ENCODE measurements at places on chromosomes 4 and X.

- no peak for DNase-seq
Measured at GRCh38 chr4:43607827-43608461, 715.4 kb downstream of the GRXCR1 start.

- DNase-seq, result no peak
Measured at GRCh38 chr4:140710908-140711622, 45.1 kb downstream of the TBC1D9 start.

DNA sequence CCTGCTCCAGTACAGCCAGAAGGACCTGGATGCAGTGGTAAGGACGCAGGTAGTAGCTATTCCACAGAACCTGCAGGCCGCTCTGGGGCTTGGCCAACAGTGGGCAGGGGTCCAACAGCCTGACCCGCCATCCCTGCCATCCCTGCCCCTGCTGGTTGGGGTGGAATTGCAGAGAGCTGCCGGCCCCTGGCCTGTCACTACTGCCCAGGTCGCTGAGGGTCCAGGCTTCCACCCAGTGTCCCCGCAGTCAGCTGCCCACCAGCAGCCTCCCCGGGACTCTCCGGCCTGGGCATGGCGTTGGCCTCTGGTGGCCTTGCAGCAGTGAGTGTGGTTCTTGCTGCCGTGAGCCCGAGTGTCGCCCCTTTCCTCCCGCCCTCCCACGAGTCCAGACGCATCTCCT, 16.3 kb downstream of the TACC3 start:
- DNase-seq, result no peak

GRCh38 chr4:103091601-103092223, 7.9 kb downstream of the BDH2 start:
- no peak for DNase-seq

- DNase-seq, result no peak
Measured at GRCh38 chr4:1305261-1305711, 15.6 kb downstream of the MAEA start.

GRCh38 chr4:122100508-122100907, 51.6 kb upstream of the BLTP1 start:
- DNase-seq, result no peak

DNA sequence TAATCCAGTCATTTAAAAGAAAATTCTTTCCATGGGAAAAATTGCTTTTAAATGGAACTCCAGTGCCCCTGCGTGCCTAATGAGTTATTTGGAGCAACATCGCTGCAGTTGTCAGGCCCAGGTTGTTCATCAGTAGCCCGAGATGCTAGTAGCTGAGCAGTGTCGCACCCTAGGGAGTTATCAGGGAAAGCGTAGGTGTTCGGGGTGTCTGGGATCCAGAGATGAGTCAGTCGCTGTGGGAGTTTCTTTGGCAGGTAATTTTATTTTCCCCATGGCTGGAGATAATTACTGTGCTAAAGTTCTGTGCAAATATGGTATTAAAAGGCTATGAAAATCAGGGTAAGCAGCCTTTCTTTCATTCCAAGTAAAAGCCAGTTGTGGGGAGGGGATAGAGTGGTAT, 49.4 kb downstream of the ANXA3 start:
- no peak for DNase-seq

DNA sequence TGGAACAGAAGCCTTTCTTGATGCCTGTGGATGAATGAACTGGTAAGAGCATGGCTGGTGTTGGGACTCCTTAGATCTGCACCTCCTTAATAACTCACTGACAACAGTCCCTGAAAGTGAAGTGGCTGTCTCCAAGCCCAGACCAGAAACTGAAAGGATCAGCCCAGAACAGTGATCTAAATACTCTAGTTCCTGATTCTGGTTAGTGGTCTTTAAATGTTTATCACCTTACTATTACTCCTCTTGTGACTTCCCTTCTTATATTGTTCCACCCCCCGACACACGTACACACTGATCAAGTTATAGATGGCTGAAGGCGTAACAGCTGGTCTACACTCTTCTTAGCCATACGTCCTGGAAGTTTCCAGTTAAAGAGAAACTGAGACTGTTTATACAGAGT, 33.8 kb upstream of the ARMCX2 start:
- DNase-seq, result no peak

DNA sequence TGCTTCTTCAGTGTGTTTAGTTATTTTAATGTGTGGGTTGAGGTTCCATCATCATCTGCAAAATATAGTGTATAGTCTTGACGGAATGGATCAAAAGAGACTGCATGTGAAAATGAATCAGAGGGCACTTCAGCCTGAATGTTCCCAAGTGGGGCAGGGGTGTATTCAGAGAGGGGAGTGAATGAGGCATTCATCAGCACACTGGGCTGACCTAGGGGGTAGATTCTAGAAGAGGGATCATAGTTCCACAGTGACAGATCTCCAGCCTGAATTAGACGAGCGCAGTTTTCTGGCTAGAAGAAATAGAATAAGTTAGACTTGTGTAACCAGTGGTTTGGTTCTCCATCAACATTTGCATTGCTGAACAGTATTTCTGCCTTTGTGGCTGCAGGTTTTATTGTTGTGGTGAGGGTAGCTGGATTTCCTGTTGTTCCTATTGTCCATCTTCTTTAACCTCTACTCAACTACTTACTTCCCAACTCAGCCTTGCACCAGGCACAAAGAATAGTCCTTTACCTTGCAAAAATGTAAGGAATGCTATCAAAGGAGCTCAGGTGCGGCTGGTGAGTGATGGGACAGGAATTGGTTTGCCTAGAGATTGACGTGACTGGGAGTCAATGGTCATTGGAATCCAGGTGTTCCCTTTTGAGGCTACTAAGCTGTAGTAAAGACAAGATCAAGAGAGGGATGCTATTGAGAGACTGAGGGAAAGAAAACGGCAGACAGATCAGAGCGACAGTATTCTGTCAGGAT, 50.9 kb downstream of the NAP1L5 start:
- DNase-seq, result no peak

GRCh38 chr4:41644915-41645295, 103.6 kb downstream of the PHOX2B start:
- no peak for DNase-seq

GRCh38 chrX:13103188-13103913, 58.9 kb upstream of the FAM9C start:
- no peak for DNase-seq

DNA sequence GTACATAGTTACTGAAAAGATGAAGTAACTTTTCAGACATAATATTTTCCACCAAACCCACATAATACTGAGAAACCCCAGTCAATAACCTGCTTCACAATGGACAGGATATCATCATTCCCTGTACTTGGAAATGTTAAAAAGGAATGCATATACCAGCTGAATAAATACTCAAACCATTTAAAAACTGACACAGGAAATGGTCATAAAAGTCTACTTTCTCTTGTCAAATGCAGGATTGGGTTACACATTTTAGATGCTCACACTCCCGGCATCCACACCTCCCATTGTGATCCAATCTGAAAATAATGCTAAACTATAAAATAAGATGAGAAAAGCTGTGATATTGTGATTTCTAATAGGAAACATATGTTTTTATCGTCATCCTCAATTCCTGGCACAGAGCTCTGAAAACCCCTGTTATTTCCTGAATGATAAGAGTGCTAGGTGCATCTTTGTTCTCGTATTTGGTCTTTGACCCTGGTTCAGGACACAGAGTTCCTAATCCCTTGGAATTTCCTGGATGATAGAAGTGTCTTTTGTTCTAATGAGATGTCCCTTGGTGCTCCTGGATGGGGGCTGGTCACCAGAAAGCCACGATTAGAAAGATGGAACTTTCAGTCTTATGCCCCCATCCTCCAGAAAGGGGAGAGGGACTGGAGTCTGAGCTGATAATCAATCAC, 821.3 kb downstream of the TRIML1 start:
- DNase-seq, result no peak

DNA sequence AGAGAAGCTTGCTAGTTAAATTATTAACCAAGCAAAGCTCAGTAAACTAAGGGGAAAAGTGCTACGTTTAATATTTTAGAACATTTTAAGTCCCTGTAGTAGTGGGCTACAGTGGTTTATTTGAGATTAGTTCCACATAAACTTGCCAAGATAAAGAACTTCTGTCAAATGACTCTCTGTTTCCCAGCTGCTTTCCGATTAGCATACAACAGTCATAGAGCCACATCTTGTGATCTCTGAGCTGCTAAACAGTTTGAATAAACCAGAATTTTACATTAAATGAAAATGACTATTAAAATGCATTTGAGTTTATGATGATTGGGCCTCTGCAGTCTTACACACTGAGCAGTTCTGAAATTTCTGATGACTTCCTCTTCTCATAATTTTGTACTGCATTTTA, 568.5 kb downstream of the IQCM start:
- no peak for DNase-seq

DNA sequence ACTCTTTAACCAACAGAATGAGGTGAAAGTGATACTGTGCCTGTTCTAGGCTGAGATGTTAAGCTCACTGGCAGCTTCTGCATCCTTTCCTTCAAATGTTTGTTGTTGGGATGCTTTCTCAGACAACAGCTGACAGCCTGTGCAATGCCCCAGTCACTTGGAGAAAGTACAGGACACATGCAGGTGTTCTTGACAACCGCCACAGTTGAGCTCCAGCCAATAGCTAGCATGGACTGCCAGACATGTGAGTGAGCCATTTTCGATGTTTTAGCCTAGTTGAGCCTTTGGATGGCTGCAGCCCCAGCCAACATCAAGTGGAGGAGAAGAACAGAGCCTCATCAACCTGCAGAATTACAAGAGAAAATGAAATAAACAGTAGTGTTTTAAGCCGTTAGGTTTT, 94.1 kb upstream of the PPP3CA start:
- no peak for DNase-seq

DNA sequence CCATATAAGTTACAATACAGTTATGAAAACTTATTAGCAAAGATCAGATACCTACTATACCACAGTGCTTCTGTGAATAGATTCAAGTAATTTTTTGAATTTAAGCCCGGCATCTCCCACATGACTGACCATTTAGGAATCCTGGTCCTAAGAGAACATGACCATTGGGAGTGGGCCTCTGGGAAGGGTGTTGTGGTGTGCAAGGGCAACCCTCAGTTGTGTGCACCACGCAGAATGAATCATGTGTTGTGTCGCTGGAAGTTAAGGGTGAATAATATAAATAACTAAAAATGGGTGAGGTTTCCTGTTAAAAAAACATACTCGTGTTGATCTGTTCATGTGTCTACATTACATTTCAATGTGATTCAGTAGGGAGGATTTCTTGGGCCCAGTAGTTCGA, 15.5 kb downstream of the CPE start:
- no peak for DNase-seq

GRCh38 chr4:536351-536972, 37.5 kb downstream of the PIGG start:
- DNase-seq, result no peak

GRCh38 chr4:110484029-110484428, 8.1 kb downstream of the ENPEP start:
- no peak for DNase-seq

DNA sequence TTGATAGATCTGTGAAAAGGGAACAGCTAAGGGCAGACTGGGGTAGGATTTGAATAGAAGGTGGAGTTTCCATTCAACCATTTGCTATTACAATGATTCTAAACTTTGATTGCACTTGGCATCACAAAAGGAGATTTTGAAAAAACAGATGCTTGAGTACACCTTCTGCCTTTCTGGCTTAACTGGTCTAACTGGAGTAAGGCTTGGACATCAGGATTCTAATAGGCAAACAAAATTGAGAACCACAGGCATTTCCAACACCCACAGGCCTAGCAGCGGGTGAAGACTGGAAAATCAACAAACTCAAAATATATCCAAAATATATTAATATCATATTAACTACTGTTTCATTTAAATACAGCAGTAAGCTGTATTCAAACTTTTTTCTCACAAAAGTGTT, 1.9 kb upstream of the VEGFC start:
- DNase-seq, result no peak

DNA sequence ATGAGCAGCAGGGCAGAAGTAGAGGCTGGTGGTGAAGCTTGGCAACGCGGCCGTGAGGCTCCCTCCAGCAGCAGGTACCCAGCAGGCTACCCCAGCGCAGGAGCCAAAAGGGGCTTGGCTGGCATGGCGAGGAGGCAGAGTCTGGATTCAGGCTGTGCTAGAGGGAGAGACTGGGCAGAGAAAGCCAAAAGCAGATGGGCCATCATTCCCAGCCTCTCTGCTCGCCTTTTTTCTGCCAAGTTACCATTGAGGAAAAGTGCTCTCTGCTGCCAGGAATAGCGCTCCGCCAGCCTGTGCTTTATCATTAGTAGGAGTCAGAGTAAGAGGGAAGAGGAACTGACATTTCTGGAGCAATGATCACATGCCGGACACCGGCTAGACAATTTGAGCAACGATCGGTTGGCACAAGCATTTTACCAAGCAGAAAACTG, 28.7 kb upstream of the MAP3K15 start:
- DNase-seq, result no peak

DNA sequence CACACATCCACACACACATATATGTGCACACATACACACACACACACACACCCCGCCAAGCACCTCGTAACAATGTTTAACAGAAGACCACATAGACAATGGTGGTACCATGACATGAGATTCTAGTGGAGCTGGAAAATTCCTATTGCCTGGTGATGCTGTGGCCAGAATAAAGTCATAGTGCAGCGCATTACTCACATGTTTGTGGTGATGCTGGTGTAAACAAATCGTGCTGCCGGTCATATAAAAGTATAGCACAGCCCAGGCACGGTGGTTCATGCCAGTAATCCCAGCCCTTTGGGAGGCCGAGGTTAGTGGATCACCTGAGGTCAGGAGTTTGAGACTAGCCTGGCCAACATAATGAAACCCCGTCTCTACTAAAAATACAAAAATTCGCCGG, 275.2 kb downstream of the TRIML1 start:
- DNase-seq, result no peak

DNA sequence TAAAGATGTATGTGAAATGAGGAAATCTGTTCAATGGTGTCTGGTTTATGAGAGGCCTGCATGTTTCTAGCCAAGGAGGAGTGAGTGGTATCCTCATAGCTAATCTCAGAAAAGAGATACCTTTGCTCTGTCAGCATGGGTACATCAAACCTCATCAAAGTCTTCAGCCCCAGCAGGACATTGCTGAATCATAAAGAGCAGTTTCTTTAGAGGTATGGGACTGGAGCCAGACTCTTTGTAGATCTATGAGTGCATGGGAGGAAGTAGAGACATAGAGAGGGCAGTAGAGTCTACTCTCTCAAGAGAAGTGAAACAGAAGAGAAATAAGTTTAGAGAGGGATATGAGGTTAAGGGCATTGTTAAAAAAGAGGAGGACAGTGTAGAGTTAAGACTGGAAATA, 1950.9 kb downstream of the ARAP2 start:
- DNase-seq, result no peak

Data from stimulated activated CD8-positive, alpha-beta memory T cell treated with anti-CD3 and anti-CD28 coated beads, Interleukin-2, amount 100 ng/mL, for 48 hours (primary cell).